Inflammatory macrophage (primary cell): ENCODE measurements at places on chromosomes 2 and 18.
A peak's percentile ranks its signal among the peaks of the same experiment; 100 is the strongest.

GRCh38 chr2:61045999-61046398 lies 19.7 kb upstream of the SANBR start:
- peak; percentile 57 for DNase-seq

DNA sequence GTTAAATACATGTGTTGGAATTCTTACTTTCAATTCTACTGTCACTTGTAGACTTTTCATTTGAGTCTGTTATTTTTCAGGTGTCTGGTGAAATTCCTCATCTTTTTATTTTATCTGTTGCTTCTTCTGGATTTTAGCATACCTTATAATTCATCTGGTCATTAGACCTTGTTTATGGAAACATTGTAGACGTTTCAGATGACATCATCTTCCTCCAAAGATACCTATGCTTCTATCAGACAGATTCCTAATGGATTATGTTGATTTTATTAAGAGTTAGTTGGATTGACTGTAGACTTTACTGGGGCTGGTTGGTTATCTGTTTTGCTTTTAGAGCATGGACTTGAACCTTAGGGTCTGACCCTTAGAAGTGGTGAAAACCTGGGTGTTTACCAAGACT lies 15.3 kb upstream of the MFSD2B start:
- DNase-seq = no peak

- DNase-seq = no peak
These were observed 64.3 kb downstream of the FSIP2 start for GRCh38 chr2:185802926-185803325.

- DNase-seq = no peak
These were observed 117.0 kb upstream of the SMIM21 start for GRCh38 chr18:75544496-75544895.

- DNase-seq = no peak
These were observed 82.8 kb upstream of the RMP24 start for GRCh38 chr18:35889677-35890076.

DNA sequence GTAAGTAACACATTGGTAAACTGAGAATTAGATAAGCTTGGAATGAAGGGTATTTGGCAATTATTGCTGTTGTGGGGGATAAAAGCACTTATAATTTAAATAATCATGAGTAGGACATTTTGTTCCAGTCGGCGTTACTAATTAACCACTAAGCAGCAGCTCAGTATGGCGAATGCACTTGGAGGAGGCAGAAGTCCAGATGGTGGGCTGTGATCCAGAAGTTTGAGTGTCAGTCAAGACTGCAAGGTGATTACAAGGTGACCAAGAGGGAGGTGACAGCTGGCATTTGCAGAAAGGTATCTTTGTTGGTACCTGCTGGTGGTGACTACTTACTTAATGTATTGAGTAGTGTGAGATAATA lies 643.6 kb upstream of the FAM98A start:
- no peak for DNase-seq

GRCh38 chr2:177625744-177626650 lies 233.4 kb downstream of the AGPS start:
- DNase-seq = no peak

GRCh38 chr2:33442528-33443079 lies 33.8 kb upstream of the RASGRP3 start:
- no peak for DNase-seq

DNA sequence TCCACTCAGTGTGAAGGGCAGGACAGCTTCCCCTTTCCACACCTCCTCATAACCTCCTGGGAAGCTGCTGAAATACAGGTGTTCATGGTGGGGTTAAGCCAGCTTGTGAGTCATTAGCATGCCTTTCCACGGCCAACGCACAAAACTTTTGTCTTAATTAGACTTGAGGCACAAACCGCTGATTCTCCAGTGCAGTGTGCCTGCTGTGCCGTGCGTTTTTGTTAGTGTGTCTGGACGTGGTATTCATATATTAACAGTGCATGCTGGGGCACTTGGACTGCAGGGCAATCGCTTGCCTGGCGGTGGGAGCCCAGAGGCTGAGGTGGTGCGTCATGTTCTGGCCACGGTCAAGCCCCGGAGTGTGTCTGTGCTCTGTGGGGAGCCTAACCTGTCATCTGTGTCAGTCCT lies 156.2 kb downstream of the SH3RF3 start:
- no peak for DNase-seq

GRCh38 chr18:22300665-22301636 lies 116.8 kb downstream of the CTAGE1 start:
- peak; percentile 82 for DNase-seq

DNA sequence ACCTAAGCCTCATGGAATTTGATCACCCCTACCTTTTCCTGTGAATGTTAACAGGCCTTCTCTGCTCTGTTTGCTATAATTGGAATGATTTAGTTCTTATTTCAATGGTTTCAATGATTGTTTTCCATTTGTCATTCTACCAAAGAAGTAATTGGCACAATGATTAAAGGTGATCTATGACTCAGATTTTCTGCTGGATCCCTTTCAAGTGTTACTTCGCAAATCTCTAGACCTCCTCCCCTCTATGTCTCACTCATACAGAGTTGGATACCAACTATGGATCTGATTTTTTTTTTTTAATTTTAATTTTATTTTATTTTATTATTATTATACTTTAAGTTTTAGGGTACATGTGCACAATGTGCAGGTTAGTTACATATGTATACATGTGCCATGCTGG lies 29.6 kb upstream of the FAM117B start:
- DNase-seq = no peak

DNA sequence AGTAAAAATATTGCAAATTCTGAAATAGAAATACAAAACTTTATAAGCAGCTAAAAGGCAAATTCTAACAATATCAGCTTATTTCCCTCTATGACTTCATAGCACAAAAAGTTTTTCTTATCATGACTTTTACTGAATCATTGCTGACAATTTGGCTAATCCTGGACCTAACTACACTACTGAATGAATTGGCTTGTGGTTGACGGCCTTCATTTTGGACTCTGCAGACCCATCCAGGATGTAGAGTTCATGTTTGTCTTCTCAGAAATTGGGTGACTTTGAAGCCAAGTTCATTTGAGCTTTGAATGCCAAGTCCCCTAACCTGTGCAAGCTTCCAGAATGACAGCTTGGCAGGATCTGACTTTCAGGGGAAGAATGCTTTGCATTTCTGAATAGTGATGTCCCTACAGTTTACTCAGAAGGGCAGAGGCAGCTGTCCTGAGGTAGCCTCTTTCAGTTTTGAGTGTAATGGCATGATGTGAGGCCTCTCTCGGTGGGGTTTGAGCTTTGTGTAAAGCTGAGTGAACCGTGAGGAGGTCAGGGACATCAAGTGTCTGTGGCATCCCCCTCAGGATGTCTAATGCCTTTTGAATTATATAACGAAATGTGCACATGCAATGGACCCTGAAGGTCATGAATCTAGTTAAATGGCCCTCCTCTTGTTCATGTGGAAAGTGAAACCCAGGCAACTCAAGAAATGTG lies 48.0 kb downstream of the EFEMP1 start:
- DNase-seq = no peak

DNA sequence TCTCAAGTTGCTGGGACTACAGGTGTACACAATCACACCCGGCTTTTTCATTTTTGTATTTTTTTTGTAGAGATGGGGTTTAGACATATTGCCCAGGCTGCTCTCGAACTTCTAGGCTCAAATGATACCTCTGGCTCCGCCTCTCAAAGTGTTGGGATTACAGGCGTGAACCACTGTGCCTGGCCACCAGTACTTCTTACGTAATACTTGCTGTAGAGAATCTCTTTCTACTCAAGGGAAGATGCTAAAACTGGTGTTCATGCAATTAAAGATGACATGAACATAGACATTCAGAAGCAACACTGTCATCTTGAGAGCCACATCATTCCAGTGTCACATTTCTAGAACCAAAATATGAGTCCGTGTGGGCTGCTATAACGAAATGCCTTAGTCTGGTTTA lies 53.7 kb upstream of the FRZB start:
- DNase-seq = no peak

DNA sequence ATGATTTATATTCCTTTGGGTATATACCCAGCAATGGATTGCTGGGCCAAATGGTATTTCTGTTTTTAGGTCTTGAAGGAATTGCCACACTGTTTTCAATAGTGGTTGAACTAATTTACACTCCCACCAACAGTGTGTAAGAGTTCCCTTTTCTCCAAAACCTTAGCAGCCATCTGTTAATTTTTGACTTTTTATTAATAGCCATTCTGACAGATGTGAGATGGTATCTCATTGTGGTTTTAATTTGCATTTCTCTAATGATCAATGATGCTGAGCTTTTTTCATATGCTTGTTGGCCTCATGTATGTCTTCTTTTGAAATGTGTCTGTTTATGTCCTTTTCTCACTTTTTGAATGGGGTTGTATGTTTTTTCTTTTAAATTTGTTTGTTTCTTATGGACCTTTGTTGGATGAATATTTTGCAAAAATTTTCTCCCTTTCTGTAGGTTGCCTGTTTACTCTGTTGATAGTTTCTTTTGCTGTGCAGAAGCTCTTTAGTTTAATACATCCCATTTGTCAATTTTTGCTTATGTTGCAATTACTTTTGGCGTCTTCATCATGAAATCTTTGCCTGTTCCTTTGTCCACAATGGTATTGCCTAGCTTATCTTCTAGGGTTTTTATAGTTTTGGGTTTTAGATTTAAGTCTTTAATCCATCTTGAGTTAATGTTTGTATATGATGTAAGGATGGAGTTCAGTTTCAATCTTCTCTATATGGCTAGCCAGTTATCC lies 119.7 kb upstream of the XIRP2 start:
- DNase-seq = no peak

GRCh38 chr2:27960237-27960912 lies 69.8 kb downstream of the BABAM2 start:
- no peak for DNase-seq

GRCh38 chr2:217733461-217733860 lies 269.3 kb downstream of the TNS1 start:
- no peak for DNase-seq

DNA sequence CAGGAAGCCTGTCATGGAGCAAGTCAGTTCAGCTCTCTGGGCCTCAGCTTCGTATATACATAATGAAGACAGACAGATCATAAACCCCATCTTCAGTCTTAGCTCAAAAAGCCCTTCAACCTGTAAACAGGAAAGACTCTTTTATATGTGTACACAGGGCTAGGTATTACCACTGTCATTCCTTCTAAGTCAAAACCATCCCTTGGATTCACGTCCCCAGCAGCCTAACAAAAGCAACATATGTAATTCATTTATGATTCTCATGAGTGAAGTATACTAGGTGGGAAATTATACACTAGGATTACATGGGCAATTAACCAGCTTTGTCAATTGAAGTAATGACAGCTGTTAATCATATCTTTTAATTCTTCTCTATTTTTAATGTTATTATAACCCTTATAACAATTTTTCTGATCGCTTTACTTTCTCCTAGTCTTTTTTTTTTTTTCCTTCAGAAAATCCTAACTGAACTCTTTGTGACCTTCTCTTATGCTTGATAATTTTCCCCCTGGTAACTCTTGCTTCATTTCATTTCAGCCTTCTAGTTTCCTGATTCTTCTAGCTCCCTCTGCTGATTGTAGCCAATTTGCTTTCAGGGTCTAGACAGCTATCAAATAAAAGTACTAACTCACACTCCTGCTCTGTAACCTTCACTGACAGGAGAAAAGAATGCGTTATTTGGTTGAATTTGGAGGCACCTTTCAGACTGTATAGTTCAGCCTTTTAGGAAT lies 99.7 kb downstream of the RBM43 start:
- no peak for DNase-seq

- DNase-seq = no peak
These were observed 80.4 kb downstream of the ARMC9 start for GRCh38 chr2:231278868-231279267.

- DNase-seq = no peak
These were observed 54.5 kb upstream of the PXDN start for GRCh38 chr2:1798785-1799144.

DNA sequence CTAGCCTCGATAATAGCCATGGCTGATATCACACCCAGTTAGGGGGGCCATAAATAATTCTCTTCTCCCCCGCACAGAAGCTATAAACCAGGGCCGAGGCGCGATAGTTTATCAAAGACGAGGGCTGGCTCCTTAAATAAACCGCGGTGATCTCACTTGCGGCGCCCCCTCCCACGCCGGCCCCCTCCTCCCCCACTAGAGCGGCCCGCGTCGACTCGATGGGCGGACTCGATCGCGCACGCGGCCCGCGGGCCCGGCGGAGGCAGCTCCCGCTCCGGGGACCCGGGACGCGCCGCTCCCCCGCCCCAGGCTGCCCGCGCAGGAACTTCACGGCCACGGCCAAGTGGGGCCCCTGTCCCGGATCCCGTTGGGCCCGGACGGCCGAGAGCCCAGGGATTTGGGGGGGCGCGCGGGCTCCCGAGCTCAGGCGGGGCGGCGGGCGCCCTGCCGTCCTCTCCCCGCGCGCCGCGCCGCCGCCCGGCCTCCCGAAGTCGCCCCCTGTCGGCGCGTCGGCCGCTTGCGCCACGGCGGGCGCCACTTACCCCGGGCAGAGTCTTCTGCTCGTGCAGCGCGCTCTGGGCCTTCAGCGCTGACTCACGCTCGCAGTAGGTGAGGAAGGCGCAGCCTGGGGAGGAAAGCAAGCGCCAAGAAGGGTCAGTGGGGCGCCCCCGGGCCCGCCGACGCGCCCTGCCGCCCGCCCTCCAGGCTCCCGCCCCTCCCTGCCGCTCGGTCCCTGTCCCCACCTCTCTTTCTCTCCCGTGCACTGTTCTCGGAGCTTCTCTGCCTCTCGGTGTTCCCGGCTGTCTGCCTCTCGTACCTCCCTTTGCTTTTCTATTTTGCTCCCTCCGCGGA lies 80.4 kb downstream of the CELF4 start:
- no peak for DNase-seq

- no peak for DNase-seq
These were observed 283.3 kb upstream of the VWC2L start for GRCh38 chr2:214127571-214127970.

- DNase-seq = no peak
These were observed 46.9 kb downstream of the NFATC1 start for GRCh38 chr18:79442508-79443221.

GRCh38 chr2:151111599-151112278 lies 149.9 kb downstream of the RBM43 start:
- no peak for DNase-seq

DNA sequence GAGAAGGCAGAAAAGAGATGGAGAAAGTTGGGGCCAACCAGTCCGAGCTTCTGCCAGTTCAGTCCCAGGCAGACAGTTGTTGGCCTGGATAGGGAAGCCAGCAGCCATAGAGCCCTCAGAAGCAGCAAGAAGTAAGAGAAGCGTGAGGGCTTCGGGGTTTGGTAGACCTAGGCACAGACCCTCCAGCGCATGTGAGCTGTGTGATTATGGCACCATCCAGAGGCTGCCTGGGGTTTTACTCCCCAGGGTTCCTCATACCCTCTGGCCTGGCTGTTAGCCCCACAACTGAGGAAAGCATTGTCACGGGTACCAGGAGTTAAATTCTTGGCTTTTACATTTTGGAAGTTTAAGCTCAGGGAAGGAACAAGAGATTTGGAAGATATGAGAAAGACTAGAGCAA lies 93.7 kb upstream of the RAB6C start:
- DNase-seq = no peak

- DNase-seq = no peak
These were observed 267.6 kb upstream of the RAB12 start for GRCh38 chr18:8341481-8342230.
